ENCODE measurements at places on chromosomes 4 and X. TPM values are rescaled to one million over a fixed set of nuclear protein-coding genes. Genes with fewer than 3 reads are reported as not detected.

- no peak for DNase-seq
Observed at GRCh38 chrX:44913656-44914531, 40.9 kb downstream of the KDM6A start.

PAGE4 gene
- polyA plus RNA-seq, result not detected

DNA sequence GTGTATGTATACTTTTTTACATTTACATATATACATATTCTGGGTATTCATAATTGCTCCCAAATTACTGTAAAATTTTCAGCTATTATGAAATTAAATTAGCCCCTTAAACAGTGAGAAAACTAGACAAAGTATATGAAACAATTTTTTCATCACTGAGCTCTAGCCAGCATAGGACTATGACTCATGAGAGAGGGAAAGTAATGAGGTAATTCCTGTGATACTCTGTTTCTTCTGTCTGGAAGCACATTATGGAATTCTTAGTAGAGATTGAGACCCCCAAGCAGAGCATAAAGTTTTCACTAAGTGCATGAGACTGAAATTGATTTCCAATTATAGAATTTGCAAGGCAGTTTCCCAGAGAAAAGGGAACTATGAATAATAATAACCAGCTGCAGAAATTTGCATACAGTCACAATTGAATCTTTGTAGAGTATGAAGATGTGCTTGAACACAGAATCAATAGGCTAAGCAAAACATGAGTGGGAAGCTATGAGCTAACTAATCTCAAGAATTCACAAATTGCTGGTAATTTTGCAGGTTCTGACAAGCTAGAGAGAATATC, 779.3 kb downstream of the ARAP2 start:
- no peak for DNase-seq

PPEF1 gene
- 0.15 TPM for polyA plus RNA-seq

DNA sequence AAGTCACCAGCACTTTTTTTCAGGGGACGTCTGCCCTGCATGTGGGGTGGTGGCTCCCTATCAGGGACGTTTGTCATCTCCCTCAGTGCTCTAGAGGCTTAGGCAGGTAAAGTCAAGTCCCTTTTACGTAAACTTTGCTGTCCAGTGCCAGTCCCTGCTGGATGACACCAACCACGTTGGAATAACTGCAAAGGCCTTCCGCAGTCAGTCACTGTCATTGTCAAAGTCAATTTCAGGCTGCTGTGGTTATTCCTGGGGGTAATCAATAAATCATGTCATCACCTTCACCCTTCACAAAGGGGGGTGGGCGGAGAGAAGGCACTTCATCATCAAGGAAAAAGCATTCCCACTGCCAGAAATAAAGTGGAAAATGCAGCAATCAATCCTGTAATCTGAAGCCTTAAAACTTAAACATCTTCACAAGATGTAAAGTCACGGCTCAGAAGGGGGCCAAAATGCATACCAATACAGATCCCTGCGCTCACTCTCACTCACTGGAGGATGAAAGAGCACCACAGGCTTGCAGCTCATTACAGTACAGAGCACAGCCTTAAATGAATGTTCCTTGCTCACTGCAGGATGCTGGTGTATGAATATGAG, 56.2 kb downstream of the CLDN22 start:
- DNase-seq, result no peak

MAGEA1 gene
- not detected for polyA plus RNA-seq

MUC7 gene
- not detected for polyA plus RNA-seq

CSAG3 gene
- not detected for polyA plus RNA-seq

CXXC4 gene
- 0.58 TPM for polyA plus RNA-seq

DNA sequence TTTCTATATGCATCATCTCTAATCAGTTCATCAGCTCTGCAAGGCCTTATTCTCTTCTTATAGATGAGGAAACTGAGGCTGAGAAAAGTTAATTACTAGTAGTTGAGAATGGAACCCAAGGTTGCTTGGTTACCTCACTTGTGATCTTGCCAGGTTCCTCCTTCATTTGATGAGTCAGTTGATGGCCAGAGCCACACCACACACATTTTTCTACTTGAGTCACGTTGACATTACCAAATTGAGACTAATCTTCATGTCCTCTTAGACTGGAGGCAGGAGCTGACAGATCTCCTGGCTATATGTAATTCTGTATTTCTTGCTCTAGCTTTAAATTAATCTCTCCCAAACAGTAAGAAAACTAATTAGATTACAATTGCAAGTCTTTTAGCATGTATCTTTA, 428.4 kb downstream of the AFF2 start:
- DNase-seq, result no peak

DUX4 gene
- polyA plus RNA-seq, result not detected

- DNase-seq, result no peak
Observed at GRCh38 chr4:2049811-2050210, 9.3 kb upstream of the NAT8L start.

CT45A1 gene
- polyA plus RNA-seq, result not detected

GRCh38 chrX:20063716-20064351, 52.9 kb downstream of the MAP7D2 start:
- no peak for DNase-seq

DNA sequence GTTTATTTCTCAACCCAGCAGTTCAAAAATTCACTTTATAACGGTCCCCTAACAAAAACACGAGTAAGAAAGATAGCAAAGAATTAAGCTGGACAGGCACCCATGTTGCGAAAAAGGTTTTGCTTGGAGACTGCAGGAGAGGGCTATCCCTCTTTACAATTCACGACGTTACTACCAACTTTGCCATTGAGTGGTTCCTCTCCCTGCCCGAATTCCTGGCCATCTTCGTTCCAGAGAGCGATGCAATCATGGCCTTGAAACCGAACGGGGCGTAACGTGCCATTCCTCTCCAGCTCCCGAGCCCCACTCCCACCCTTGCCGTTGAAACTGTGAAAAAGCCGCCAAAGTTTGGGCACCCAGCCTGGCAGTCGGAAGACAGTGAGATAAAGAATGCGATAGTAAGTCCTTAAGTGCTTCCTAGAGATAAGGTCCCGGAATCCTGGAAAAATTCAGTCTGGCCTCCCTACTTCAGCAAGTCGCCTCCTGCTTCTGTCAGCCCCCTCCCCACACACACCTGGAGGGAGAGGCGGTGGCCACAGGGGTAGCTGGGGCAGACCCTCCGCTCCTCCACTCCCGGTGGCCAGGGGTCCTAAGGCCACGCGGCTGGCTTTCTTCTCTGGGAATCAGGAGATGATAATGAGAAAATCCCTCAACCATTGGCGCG, 65.2 kb downstream of the FBXO8 start:
- no peak for DNase-seq

DNA sequence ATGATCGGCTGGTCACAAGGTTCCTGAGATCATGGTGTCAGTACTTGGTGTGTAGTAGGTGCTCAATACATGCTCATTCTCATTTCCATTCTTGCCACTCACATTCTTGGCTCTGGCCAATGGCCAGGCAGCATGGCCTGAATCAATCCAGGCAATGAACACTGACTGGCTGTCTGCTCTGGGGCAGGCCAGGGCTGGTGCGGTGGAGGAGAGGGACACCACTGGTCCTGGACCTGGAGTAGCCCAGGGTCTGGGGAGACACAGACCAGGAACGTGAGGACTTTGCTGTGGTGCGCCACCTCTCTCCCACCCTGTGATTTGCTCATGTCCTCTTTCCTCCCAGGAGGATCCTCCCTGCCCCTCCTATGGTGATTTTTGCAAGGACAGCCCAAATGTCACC, 119.4 kb downstream of the PSAPL1 start:
- DNase-seq, result no peak

DNA sequence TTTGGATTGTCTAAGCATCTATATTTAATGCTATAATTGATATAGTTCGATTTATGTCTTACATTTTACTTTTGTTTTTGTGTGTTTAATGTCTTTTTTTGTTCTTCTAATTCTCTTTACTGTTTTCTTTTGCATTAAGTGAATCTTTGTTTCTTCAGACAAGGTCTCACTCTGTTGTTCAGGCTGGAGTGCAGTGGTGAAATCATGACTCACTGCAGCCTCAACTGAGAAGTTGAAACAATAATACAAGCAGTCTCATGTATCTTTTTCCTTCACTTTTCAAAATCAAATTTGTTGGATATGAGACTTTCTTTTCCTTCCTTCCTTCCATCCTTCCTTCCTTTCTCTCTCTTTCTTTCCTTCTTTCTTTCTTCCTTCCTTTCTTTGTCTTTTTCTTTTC, 1401.6 kb downstream of the ADGRL3 start:
- no peak for DNase-seq

DNA sequence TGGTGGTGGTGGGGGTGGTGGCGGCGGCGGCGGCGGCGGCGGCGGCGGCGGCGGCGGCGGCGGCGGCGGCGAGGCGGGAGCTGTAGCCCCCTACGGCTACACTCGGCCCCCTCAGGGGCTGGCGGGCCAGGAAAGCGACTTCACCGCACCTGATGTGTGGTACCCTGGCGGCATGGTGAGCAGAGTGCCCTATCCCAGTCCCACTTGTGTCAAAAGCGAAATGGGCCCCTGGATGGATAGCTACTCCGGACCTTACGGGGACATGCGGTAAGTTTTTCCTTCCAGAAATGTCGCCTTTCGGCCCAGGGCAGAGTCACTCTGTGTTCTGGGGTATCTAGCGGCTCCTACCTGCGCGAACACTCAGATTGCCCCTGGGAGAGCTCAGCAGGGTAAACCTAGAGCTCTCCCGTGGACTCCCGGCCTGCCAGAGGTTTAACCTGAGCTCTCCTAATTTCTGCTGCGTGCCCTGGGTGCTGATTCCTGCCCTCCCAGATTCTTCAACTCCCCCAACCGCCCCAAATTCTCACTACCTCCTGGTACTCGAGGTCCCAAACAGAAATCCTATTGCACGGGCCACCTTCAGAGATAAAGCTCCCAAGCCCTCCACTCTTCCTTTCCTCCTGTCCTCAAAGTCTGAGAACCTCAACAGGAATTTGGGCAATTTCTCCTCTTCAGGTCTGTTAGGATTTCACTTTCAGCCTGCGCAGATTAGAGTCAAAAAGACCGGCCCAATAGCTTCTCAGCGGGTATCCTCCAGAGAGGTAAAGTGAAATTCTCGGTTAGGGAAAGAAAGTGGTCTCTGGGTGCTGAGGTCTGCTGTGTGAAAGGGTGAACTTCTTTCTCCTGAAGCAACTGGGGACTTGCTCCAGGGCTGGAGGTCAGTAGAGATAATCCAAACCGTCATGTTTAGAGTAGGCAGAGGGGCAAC, 2.9 kb downstream of the AR start:
- DNase-seq, result no peak

GRCh38 chr4:138919094-138919936, 96.3 kb upstream of the NOCT start:
- DNase-seq, result no peak

SYN1 gene
- 2.0 TPM for polyA plus RNA-seq

ZXDA gene
- polyA plus RNA-seq, result 3.1 TPM

- no peak for DNase-seq
Observed at GRCh38 chr4:37124800-37125199, 119.7 kb upstream of the NWD2 start.

DNA sequence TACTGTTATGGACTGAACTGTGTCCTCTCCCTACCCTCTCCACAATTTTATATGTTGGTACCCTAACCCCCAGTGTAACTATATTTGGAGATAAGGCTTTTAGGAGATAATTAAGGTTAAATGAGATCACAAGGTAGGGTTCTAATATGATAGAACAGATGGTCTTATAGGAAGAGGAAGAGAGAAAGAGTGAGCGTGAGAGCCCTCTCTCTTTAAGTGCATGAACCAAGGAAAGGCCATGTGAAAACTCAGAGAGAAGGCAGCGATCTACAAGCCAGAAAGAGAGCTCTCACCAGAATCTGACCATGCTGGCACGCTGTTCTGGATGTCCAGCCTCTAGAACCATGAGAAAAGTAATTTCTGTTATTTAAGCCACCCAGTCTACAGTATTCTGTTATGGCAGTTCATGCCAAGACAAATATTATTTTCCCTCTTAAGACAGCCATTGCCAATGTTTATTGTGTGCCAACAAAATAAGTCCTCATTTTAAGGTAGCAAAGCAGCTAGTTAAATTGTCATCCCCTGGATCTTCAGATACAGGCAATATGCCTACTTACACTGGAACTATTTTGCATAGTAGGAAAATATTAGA, 336.2 kb downstream of the MID1IP1 start:
- no peak for DNase-seq

FRAS1 gene
- 0.27 TPM for polyA plus RNA-seq

PABPC4L gene
- polyA plus RNA-seq, result 1.6 TPM

- no peak for DNase-seq
Observed at GRCh38 chr4:38001927-38002326, 41.7 kb downstream of the PTTG2 start.

- no peak for DNase-seq
Observed at GRCh38 chr4:54067166-54067565, 2.8 kb upstream of the CHIC2 start.

MSX1 gene
- polyA plus RNA-seq, result 15.2 TPM

DNA sequence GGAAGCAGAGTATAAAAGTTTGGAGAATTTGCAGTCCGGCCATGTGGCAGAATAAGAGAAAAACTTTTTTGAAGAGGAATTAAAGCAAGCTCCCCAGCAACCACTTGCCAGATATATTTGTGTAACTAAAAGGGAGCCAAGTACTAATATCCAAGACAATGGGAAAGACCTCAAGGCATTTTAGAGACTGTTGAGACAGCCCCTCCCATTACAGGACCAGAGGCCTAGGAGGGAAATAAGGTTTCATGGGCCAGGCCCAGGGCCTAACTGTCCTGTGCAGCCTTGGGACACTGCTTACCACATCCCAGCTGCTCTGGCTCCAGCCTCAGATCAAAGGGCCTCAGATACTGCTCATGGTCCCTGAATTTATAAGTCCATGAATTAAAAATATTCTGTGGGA, 659.4 kb downstream of the PCDH19 start:
- DNase-seq, result no peak

PRKG2 gene
- polyA plus RNA-seq, result 0.19 TPM

EXOC1L gene
- polyA plus RNA-seq, result 0.14 TPM

DNA sequence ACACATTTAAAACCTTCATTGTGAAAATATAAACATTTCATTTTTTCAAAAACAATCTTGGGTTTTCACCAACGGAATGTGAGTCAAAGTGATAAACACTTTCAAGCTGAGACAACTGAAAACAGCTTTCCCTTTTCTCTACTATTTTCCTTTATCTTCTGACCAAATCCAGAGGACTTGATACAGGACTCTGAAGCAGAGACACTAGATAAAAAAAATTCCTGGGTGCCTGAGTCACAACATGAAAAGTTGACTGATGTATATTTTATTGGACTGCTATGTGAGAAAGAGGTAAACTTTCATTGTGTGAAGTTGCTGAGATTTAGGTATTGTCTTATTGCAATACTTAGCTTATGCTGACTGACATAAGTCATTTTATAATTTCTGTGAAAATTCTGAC, 411.2 kb downstream of the SPOCK3 start:
- DNase-seq, result no peak
